ENCODE measurements at places on chromosomes 11 and 22.

GRCh38 chr22:26949193-26949592 is 291.8 kb downstream of the MIAT start:
- no peak for DNase-seq

DNA sequence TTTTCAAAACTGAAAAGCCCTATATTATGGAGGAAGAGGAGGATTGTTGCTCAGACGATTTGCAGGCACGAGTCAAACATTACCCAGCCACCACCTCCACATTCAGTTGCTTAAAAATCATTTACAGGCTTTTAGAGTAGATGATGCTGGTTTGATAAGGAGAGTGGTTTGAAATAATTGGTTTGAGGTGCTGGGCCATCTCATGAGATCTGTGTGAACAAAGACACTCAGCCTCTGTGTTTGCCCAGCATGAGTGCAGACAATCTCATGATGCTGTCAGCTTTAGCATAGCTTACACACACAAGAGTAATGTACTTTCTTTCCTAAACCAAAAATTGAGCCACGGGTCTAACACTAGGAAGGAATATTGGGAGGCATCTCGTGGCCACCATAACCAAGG is 4.3 kb downstream of the SLC43A3 start:
- no peak for DNase-seq

GRCh38 chr11:117378976-117379865 is 51.6 kb downstream of the CEP164 start:
- no peak for DNase-seq

- no peak for DNase-seq
Measured at GRCh38 chr22:39965748-39966147, 5.6 kb downstream of the TMA7B start.

DNA sequence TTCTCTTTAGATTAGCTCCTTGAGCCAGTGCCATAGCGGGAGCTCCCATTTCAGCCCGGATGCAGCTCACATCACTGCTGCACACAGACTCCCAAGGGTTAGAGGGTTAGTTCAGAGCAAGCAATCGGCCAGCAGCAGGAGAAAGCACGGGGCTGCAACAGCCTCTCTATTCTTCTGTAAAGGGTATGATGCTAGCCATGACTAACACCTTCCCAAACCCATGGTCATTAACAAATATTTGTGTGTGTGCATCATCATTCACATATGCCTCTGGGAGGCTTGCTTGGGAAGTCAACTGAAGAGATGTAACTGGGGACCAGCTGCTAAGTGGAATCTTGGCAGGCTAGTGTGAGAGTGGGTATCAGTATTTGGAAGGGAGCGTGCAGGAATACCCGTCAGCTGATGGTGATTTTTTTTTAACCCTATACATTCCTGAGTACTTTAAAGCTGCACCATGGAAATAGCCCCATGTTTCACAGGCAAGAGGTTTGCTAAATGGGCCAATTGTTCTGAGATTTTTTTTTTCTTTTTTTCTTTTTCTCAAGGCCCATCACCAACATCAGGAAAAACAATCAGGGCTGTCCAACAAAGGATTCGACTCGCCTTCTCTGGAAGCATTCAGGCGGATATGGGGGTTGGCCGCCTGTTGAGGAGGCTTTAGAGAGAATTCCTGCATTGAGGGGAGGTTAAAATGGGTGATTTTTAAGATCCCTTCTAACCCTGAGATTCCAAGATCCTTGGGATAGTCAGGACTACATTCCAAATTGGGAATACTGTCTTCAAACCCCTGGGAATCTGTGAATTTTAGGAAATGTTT is 33.2 kb upstream of the CCDC89 start:
- peak; percentile 63 for DNase-seq

DNA sequence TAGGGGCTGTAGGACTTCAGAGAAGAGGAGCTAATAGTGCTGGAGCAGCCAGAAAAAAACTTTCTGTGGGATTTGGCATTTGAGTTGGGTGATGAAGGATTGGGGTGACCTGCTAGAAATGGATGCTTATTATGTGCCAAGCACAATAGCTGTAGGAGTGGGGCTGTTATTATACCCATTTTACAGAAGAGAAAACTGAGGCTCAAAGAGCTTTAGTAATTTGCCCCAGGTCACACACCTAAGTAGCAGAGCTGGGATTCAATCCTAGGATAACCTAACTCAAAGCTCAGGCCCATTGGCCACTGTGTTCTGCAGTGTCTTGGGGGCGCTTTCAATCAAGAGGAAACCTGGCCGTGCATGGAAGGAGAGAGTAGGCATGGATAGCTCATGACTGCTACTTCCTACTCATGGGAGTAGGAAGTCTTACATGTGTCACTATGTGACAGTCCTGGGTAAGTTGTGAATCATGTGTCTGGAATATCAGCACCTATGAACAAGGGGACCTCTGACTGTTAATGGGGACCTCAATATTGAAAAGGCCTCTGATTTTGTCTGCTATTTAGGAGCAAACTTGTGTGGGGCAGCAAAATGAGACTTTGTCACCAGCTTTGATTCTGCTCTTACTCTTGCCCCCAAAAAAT is 6.1 kb upstream of the ELF5 start:
- no peak for DNase-seq

GRCh38 chr11:7019500-7020182 is 505 bp downstream of the ZNF214 start:
- DNase-seq, result peak; percentile 38

DNA sequence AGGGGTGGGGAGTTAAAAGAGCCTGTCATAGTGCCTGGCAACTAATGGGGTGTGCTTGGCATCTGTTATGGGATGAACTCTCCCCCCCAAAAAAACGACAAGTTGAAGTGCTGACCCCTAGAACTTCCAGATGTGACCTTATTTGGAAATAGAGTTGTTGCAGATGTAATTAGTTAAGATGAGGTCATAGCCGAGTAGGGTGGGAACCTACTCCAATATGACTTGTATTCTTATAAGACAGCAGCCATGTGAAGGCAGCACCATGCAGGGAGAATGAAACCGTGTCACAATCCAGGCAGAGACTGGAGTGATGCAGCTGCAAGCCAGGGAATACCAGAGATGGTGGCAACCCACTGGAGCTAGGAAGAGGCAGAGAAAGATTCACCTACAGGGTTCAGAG is 394.5 kb downstream of the TENM4 start:
- no peak for DNase-seq

DNA sequence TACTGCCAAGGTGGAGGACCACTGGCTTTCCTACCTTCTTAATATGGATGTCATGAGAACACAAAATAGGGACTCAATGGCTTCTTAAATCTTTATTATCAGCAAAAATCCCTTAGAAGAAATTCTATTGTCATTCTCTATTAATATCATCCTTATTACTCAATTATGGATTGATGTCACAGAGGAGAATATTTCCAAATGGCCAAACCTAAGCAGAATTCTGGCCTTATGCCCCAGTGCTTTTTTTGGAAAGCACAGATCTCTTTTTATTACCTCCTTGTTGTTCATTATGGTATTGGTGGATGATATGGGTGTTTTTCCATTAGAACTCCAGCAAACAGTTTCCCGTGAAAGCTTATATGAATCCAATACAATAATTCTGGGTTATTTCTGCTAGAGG is 9.9 kb downstream of the CRTAM start:
- DNase-seq, result no peak

GRCh38 chr22:19843857-19844376 is 10.8 kb downstream of the GNB1L start:
- DNase-seq, result no peak

DNA sequence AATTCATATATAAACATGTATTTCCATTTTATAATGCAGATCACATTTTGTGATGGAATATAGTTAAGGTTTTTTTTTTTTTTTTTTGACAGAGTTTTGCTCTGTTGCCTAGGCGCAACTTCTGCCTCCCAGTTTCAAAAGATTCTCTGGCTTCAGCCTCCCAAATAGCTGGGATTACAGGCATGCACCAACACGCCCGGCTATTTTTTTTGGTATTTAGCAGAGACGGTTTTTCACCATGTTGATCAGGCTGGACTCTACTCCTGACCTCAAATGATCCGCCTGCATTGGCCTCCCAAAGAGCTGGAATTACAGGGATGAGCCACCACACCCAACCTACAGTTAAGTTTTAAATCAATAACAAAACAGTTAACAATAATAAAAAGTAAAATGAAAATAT is 18.8 kb downstream of the XKR3 start:
- peak; percentile 35 for DNase-seq

DNA sequence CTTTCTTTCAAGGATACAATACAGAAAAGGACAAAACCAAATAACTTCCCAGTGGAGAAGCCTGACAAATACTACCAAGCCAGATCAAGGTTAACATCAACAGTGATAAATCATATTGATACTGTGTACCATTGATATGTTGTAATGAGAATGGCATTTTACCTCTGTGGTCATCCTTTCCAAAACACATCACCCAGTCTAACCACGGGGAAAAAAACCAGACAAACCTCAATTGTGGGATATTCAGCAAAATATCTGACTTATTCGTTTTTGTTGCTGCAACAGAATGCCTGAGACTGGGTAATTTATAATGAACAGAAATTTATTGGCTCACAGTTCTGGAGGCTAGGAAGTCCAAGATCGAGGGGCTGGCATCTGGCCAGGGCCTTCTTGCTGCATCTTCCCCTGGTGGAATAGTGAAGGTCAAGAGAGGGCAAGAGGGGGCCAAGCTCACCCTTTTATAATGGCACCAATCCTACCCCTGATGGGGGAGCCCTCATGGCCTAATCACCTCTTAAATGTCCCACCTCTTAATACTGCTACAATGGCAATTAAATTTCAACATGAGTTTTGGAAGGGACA is 66.1 kb downstream of the FAM76B start:
- DNase-seq, result no peak

GRCh38 chr11:129723146-129723760 is 92.4 kb upstream of the TMEM45B start:
- no peak for DNase-seq

- DNase-seq, result peak; percentile 50
Measured at GRCh38 chr11:10294290-10294953, 403 bp upstream of the SBF2 start.

- no peak for DNase-seq
Measured at GRCh38 chr11:41988951-41989572, 529.6 kb upstream of the LRRC4C start.

- no peak for DNase-seq
Measured at GRCh38 chr11:85301895-85302678, 325.1 kb downstream of the DLG2 start.

DNA sequence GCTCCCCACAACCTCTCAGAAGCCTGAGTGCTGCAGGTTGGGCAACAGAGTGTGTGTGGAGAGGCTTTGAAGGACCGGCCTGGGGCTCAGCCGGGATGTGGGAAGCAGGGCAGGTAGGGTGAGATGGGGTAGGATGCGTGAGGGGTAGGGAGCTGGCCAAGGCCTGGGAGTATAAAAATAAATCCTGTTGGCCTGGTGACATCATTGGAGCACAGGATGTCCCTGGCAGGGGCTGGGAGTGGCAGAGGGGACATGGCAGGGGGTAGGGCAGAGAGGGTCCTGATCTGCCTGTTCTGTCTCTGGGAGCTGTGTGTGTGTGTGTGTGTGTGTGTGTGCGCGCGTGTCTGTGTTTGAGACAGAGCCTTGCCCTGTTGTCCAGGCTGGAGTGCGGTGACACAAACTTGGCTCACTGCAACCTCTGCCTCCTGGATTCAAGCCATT is 28.6 kb downstream of the TEF start:
- DNase-seq, result no peak

Measured in H9 (cell line).